Activated T-helper 1 cell treated with anti-CD3 and anti-CD28 coated beads, Interleukin-2, amount 50 U/mL, for 16 hours (primary cell): ENCODE measurements at places on chromosomes 7 and 10.

DNA sequence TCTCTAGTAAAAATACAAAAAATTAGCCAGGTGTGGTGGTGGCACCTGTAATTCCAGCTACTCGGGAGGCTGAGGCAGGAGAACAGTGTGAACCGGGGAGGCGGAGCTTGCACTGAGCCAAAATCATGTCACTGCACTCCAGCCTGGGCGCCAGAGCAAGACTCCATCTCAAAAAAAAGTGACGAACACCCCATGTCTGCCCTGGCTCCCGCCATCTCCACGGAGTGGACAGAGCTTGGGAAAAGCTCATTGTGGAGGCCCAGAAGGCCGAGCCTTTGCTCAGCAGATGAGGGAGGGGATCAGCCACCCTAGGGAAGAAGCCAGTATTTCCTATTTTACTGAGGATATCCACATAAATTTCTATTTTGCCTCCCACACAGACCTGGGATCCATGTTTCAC, 136.8 kb downstream of the DIP2C start:
- no peak for DNase-seq

DNA sequence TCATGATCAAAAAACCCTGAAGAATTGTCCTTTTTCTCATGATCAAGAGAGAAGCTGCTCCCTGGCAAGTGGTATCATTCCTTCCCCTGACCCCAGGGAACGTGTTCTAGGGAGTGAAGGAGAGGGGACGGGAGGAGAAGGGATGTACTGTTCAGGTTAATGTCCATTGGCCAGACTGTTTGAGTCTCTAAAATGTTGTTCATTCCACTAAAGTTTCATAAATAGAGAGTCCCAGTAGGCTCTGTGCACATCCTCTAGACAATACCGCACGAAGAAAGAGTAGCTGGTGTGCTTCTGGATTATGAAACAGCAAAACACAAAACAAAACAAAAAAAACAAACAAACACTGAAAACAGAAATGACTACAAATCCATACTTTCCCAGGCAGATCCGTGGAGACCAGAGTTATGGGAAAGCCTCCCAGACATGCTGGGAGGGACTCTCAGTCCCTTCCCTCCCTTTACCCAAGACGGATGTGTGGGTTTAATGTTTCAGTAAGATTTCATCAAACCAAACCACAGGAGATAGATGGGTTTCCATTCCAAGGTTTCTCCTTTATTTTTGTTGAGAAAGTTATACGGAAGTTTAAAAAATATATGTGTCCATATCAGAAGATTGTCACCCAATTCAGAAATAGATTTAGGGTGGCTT, 66.5 kb upstream of the TNS3 start:
- DNase-seq, result no peak

DNA sequence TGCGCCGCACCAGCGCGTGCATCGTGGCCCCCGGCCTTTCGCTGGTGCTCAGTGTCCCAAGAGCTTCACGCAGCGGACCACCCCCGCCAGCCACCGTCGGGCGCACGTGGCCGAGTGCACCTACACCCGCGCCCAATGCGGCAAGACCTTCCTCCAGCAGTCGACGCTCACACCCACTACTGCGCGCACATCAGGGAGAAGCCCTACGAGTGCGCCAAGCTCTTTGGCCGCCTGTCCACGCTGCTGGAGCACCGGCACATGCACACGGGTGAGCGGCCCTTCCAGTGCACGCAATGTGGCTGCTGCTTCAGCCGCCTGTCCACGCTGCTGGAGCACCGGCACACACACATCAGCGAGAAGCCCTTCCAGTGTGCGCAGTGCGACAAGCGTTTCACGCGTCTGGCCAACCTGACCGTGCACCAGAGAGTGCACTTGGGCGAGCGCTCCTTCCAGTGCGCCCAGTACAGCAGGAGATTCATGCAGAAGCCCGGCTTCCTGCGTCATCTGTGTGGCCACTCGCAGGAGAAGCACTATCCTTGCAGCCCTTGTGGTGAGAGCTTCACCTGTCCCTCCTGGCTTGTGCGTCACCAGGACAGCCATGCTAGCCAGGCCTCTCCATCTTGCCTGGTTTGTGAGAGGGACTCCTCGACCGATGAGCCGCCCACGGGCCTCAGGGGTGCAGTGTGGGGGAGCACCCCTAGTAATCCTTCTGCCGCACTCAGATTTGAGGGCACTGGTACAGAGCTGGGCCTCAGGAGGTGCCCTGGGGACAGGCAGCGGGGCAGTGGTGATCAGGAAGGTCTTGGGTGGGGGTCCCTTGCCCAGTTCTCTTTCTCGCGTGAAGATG, 32.9 kb downstream of the ZNF783 start:
- no peak for DNase-seq

DNA sequence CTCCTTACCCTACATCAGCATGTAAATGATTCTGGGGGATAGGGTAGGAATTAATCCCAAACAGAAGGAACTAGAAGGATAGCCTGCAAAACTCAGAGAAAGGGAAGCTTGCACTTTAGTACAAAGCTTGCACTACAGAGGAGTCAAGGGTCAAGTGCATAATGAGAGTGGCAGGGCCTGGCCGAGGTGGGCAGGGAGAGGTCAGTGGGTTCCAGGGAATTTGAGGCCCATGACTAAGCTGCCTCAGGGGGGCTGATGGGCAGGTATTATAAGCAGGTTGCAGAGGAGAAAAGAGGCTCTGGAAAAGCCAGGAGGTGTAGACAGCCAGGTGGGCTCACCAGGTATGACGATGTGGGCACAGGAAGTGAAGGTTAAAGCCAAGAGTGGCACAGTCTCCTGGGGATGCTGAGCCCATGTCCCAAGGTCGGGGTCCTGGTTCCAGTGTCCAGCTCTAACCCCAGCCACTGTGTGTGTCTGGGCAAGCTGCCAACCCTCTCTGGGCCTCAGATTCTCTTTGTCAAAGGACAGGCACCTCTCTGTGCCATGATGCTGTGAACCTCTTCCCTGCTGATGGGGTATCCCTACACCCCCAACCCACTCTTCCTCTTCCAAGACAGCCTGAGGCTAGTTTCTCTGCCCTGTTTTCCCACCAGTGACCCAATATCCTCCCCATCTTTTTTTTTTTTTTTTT, 32.0 kb upstream of the ELN start:
- no peak for DNase-seq

GRCh38 chr7:113774182-113774807, 144.5 kb downstream of the PPP1R3A start:
- DNase-seq, result no peak

GRCh38 chr7:116534790-116535189, 10.0 kb downstream of the CAV1 start:
- no peak for DNase-seq

DNA sequence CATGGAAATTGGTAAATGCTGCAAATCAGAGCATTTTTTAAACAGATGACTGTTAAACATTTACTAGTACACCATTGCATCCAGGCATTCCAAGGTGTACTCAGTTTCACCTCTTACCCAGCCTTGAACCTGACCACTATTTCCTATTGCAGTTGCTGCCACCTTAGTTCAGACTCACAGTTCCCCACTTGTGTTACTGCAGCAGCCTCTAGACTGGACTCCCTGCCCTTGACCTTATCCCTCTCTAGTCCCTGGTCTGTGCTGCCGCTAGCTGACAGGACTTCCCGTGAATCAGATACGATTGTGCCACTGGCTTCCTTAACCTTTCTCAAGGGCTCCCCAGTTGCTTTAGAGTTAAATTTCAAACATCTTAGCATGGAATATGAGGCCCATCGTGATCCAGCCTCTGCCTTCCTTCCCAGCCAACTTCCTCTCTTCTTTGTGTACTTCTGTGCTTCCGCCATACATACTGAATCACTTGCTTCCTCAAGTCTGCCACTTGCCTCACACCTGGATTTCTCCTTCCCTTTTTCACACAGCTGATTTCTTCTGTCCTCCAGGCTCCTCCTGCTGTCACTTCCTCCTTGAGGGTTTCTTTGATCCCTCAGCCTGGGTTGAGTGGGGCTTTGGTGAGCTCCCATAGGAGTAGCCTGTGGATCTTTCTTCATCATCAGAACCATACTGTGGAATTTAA, 118.7 kb upstream of the GJD4 start:
- no peak for DNase-seq

- DNase-seq, result no peak
Observed at GRCh38 chr10:127071126-127071525, 125.3 kb downstream of the INSYN2A start.

DNA sequence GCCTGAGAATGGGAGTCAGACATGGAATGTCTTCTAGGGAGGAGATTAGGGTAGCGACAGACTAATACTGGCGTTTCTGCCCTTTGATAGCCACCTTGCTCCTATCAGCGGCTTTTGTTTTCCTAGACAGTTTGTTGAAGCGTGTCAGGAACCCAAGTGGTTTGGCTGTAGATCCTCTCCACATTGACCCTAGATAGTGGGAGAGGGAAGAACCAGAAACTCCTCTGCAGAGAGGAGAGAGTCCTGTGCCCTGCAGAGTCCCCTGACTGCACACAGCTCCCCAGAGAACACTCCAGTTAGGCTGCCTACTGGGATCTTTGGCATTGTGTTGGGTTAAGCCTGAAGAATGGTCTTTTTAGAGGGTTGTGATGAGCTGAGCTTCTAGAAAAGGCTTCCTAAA, 2.4 kb downstream of the MEPCE start:
- DNase-seq, result no peak

DNA sequence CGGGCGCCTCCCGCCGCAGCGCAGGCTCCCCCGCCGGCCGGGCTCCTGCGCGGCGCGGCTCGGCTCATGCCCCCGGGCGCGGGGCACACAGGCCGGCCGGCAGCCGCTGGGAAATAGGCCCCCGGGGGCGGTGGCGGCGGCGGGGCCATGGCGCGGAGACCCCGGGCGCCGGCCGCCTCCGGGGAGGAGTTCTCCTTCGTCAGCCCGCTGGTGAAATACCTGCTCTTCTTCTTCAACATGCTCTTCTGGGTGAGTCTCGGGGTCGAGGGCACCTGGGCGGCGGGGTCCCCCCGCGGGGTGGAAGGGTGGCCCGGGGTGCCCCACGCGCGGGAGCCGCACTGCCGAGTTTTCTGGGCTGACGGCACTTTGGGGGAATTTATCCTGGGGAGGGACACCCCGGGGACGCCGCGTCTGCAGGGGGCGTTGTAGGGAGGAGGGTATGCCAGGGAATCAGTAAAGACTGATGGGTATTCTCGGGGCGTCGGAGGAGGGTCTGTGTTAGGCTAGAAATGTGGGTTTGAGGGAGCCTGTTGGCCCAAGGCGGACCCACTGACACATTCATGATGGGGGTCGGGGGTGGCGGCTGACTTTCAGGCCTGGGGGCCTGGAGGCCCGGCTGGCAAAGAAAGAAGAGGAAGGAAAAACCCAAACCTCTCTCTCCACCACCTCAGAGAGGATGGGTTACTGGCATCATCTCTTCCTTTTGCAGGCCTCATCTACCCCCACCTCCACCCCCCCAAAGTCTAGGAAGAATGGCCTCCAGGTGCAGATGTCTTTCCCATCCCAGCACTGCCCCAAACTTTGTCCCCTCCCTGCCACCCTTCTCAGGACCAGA, 544 bp downstream of the TSPAN33 start:
- DNase-seq, result no peak

- DNase-seq, result no peak
Observed at GRCh38 chr10:113097036-113097435, 147.0 kb downstream of the TCF7L2 start.

- DNase-seq, result no peak
Observed at GRCh38 chr10:42876476-42876875, 93.9 kb downstream of the BMS1 start.

GRCh38 chr10:118207470-118208007, 134.6 kb downstream of the FAM204A start:
- no peak for DNase-seq

DNA sequence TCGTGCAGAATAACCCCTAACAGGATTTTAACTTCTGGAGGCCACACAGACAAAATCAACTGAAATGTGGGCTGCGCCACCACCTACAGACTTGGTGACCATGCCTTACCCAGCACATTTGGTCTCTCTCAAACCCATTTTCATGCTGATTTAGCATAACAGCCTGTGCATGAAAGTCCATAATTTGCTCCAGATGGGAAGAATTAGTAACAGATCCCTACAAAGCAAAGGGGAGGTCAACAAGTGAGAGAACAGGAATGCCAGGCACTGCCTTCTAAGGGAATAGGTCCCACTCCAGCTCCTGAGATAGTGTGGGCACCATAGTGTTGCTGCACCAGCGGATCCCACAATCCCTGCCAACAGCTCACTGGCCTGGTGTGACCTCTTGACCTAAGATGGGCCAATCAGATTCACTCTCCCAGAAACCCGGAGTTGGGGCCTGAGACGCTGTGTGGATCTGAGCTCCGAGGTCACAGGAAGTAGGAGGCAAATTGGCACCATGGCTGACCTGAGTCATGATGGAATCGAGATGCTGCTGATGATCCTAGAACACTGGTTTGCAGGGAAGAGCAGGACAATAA, 32.4 kb downstream of the SLIT1 start:
- DNase-seq, result no peak

DNA sequence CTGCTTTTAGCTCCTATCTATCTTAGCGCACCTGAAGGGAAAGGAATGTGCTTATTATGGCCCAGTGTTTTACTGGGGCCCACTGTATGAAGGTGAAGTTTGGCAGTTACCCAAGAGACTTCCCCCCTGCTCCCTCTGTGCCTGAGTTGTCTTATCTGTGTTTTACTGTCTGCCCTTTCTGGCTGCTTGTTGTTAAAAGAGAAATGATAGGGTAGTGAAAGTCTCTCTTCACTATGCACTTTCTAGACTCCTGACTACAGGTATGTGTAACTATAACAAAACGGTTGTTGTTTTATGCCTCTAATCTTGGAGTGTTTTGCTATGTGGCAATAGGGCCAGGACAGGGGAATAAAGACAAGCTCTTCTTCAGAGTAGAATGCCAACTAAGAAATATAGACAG, 326.9 kb downstream of the KIF20B start:
- no peak for DNase-seq

DNA sequence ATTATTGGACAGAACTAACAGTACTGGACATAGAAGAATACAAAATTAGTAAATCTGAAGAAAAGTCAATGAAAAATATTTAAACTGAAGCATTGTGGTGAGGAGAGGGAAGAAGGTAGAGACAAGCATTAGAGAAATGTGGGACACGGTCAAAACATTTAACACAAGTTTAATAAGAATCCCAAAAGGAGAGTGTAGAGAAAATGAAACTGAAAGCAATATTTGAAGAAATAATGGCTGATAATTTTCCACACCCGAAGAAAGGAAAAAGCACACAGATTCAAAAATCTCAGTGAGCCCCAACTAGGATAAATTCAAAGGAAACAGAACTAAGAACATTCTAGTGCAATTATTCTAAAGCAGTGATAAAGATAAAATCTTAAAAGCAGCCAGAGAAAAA, 126.4 kb upstream of the LRRTM3 start:
- DNase-seq, result no peak

GRCh38 chr7:74185636-74186035, 11.5 kb downstream of the EIF4H start:
- DNase-seq, result no peak

GRCh38 chr10:16156681-16157080, 280.1 kb upstream of the PTER start:
- no peak for DNase-seq
